ENCODE measurements at places on chromosomes 16 and 17. TPM values are rescaled to one million over a fixed set of nuclear protein-coding genes. Genes with fewer than 3 reads are reported as not detected.

SCNN1G gene
- 1.9 TPM for total RNA-seq

ODAD4 gene
- total RNA-seq = not detected

KRTAP9-1 gene
- not detected for total RNA-seq

ZSCAN10 gene
- total RNA-seq = not detected

GNG13 gene
- not detected for total RNA-seq

MYH1 gene
- total RNA-seq = not detected

GPR142 gene
- total RNA-seq = not detected

C16orf54 gene
- not detected for total RNA-seq

KRTAP16-1 gene
- total RNA-seq = not detected

KRTAP2-3 gene
- 0.21 TPM for total RNA-seq
